Stimulated activated CD8-positive, alpha-beta memory T cell treated with anti-CD3 and anti-CD28 coated beads, Interleukin-4, amount 100 ng/mL, for 24 hours (primary cell): ENCODE measurements at places on chromosomes 6 and 20.
A peak's percentile ranks its signal among the peaks of the same experiment; 100 is the strongest.

GRCh38 chr20:54021446-54022235, 48.8 kb downstream of the BCAS1 start:
- DNase-seq, result no peak

GRCh38 chr6:42032366-42032765, 18.0 kb upstream of the TAF8 start:
- no peak for DNase-seq

- no peak for DNase-seq
Observed at GRCh38 chr6:137900815-137901214, 33.8 kb downstream of the TNFAIP3 start.

DNA sequence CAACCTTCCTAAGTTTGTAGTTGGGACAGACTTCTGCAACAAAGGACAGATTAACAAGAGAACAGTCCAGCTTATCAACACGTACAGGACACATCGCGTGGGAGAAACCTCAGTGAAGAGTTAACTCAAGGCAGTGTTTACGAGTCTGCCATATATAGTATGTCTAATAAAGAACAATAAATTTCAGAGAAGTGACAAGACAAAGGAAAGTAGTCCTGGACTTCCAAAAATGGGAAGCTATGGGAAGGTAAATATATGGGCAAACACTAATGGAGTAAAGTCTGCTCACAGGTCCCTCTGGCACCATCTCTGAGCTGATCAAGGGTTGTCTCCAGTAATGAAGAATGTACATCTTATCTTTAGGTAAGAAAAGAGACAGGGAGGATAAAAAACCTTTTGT, 34.9 kb downstream of the GCM1 start:
- no peak for DNase-seq

DNA sequence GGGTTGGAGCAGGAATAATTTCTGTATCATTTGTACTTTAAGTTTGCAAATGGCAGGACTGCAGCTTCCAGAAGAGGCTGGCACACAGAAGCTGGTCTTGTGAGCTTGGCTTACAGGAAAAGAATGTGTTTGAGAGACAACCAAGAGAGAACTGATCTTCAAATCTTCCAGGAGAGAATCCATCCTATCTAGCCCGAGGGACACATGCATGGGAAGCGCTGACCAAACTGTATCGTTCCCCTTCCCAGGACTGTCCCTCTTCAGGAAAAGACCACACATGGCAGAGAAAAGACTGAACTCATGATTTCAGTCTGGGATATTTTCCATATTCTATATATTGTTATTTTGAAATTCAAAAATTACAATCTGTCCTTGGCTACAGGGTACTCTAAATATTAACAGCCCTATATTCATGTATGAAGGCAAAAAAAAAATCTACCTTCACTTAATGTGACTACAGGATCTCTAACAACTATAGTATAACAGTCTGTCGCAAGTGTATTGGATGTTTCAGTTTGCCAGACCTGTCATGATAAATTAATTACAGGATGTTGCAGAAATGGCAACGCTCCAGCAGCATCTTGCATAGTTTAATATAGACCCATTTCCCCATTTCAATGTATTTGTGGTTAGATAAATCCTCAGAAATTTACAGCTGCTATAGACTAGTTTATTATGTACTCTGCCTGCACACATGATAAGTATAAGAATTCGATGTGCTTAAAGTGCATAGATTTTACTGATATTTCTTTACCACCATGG, 99.4 kb downstream of the MYB start:
- DNase-seq, result no peak

GRCh38 chr6:15148356-15148946, 97.4 kb upstream of the JARID2 start:
- no peak for DNase-seq

DNA sequence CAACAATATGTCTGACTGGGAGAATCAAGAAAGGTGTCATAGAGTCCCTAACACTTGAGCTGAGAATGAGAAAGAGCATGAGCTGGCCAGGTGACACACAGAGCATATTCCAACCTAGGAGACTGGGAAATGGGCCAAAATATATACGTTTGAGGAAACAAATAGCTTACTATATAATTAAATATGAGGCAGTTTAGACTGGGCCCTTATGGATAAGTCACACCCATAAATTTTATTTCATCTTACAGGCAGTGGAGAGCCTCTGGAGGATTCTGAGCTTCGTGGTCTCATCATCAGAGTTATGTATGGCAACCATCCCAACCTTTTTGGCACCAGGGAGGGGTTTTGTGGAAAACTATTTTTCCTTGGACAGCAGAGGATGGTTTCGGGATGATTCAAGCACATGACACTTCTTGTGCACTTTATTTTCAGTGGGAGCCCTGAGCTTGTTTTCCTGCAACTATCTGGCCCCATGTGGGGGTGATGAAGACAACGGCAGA, 12.9 kb upstream of the NQO2 start:
- DNase-seq, result no peak

GRCh38 chr20:51801823-51802123, 548 bp downstream of the SALL4 start:
- no peak for DNase-seq

GRCh38 chr6:28750926-28751458, 172.8 kb downstream of the TRIM27 start:
- DNase-seq, result no peak

- DNase-seq, result no peak
Observed at GRCh38 chr6:9224539-9224938, 789.2 kb upstream of the SLC35B3 start.

- no peak for DNase-seq
Observed at GRCh38 chr6:160921095-160921494, 70.5 kb upstream of the MAP3K4 start.

- no peak for DNase-seq
Observed at GRCh38 chr6:42339991-42340401, 111.7 kb downstream of the TRERF1 start.

GRCh38 chr6:25991785-25992412, 29.3 kb downstream of the TRIM38 start:
- DNase-seq, result peak; percentile 26

DNA sequence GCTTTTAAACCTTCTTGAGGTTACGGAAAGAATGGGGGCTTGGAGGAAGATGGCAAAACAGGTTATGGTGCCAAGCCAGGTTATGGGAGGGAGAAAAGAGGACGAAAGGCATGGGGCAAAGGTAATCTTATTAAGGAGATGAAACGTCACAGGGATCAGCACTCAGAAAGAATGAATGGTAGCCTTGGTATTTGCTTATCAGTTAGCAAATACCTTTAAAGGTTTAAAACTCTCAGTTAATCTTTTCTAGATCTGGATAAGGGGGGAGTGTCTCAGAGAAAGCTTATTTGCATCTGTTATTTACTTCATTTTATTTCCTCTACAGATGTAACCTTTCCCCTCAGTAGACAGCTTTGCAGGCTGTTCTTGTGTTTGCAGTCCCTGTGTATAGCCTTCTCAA, 55.5 kb upstream of the EEF1E1 start:
- no peak for DNase-seq

DNA sequence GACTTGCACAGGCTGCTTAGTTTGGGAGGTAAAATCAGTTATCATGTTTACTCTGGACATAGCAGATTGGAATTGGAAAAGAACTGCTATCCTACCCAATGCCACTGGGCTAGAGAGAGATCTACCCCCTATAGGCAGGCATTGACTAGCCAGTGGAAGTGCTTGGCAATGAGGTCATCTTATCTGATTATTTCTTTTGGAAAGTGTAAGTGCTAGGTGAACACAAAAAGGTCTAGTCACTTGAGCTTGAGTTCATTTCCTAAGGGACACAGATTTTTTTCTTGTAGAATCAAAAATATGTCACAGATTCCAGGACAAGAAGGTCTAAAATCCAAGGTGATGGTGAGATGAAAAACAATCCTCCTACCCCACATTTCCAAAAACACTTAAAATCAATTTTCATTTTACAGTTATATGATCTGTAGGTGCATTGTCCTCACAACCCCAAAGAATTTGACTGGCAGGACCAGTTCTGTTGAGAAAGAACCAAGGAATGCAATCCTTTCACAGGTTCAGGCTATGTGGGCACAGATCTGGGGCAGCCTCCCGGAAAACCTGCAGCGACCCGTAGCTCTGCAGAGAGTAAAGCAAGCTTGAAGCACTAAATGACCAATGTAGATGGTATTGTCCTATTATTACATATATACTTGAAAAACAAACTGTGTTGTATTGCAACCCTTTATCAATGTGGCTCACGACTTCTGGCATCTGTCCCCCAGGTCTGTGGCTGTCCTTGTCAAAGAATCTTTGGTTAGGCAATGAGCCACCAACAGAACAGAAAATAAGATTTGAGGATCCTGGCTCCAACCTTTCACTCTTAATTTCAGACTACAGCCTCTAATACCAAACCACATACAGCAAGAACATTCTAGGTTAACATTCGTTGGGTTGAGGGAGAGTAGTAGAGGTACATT, 67.3 kb upstream of the ADTRP start:
- no peak for DNase-seq

GRCh38 chr6:141133346-141133745, 999.4 kb upstream of the GJE1 start:
- no peak for DNase-seq

- no peak for DNase-seq
Observed at GRCh38 chr6:140711019-140711613, 1336.7 kb upstream of the CITED2 start.
